Activated T-helper 1 cell treated with anti-CD3 and anti-CD28 coated beads, Interleukin-2, amount 50 U/mL, for 16 hours (primary cell): ENCODE measurements at places on chromosomes 7 and 10.

GRCh38 chr10:100507357-100507732 is 12.3 kb downstream of the SEC31B start:
- no peak for DNase-seq

GRCh38 chr7:93773446-93773845 is 117.1 kb downstream of the TFPI2 start:
- DNase-seq: no peak

DNA sequence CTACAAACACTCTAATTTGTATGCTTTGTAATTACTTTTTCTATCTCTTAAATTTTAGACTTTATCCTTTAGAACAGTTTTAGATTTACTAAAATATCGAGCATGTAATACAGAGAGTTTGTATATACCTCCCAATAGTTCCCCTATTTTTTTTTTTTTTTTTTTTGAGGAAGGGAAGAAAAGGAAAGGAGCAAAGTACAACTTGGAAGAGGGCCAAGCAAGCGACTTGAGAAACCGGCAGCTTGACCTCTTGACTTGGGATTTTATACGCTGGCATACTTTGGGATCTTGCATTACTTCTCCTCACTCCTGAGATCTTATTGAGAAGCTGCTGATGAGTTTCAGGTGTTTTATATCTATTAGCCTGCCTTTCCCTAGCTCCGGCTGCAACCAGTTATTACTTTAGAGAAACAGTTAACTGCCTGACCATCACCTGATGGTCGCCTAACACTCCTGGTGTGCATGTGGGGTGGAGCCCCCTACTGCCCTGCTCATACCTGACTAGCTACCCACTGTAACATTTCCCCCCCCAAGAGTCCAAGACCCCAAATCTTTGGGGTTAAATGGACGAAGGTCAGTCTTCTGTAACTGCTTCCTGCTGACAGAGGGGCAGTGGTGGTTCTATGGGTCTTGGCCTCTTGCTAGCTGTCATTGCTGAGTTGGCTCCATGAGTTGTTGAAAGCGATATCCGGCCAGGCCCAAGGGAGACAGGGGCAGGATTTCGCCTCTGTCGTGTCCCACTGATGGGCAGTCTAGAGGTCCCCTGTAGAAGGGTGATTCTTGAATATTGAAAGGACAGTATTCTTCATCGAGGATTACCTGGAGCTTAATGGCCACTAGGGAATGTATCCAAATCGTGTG is 28.5 kb downstream of the MKLN1 start:
- no peak for DNase-seq

DNA sequence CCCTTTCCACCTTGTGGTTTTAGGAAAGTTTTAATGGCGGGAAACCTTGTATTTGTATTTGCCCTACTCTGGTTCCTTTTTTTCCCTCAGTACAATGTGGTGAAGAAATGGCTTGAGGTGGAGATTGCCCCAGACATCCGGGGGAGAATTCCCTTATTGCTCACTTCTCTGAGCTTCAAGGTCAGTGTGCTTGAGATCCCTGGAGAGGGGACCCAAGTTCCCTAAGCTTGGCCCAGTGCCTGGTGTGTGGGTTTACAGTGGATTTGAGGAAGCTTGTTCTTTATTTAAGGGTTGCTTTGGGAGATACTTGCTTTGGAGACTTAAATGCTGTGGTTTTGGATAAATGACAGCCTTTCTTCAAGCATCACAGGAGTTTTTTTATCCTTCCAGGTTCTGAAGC is 18.3 kb downstream of the CALHM2 start:
- DNase-seq: no peak

DNA sequence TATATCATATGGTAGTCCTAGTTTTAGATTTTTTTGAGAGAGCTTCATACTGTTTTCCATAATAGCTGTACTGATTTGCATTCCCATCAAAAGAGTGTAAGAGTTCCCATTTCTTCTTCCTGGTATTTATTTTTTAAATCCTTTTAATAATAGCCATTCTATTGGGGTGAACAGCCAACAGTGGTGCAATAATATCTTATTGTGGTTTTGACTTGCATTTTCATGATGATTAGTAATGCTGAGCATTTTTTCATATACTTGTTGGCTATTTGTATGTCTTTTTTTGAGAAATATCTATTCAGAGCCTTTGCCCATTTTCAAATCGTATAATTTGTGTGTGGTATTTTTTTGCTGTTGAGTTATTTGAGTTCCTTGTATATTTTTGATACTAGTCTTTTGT is 167.4 kb downstream of the FZD1 start:
- DNase-seq: no peak

GRCh38 chr7:43232366-43232765 is 119.9 kb downstream of the HECW1 start:
- no peak for DNase-seq

DNA sequence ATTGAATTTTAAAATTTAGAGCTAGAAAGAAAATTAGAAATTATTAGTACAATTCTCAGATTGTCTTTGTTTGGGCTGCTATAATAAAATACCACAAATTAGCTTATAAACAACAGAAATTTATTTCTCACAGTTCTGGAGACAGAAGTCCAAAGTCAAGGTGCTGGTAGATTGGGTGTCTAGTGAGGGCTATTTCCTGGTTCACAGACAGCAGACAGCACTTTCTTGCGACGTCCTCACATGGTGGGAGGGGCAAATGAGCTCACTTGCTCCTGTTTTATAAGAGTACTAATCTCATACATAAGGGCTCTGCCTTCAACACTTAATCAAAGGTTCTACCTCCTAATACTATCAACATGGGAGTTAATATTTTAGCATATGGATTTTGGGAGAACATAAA is 134.1 kb downstream of the MDFIC start:
- DNase-seq: no peak

DNA sequence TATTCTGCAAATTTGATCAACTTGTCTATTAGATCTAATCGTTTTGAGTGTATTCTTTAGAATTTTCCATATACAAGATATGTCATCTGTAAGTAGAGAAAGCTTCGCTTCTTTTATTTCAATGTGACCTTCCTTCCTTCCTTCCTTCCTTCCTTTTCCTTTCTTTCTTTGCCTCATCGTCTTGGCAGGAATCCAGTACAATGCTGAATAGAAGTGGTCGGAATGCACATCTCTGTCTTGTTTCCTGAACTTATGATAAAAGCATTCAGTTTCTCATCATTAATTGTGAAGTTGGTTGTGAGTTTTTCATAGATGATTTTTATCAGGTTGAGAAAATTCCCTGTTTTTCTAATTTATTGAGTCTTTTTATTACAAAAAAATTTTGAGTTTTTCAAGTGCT is 300.7 kb upstream of the ZNF32 start:
- no peak for DNase-seq

DNA sequence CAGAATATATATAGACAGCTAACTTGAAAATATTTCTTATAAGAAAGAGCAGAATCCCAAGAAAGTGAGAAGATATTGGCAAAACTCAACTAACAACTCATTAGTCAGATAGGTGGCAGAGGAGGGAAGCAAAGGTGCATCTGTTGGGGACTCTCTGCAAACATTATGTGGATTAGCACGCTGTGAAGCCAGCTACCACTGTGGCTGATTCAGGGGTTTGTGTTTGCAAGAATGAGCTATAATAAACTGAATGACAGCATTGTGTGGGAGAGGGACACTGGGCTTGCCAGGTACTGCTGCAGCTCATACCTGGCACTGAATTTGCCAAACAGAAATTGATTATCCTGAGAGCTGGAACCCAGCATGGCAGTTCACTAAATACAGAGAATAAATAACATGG is 170.3 kb upstream of the MINDY3 start:
- DNase-seq: no peak

GRCh38 chr7:75905785-75906604 is 9.0 kb upstream of the POR start:
- DNase-seq: no peak

DNA sequence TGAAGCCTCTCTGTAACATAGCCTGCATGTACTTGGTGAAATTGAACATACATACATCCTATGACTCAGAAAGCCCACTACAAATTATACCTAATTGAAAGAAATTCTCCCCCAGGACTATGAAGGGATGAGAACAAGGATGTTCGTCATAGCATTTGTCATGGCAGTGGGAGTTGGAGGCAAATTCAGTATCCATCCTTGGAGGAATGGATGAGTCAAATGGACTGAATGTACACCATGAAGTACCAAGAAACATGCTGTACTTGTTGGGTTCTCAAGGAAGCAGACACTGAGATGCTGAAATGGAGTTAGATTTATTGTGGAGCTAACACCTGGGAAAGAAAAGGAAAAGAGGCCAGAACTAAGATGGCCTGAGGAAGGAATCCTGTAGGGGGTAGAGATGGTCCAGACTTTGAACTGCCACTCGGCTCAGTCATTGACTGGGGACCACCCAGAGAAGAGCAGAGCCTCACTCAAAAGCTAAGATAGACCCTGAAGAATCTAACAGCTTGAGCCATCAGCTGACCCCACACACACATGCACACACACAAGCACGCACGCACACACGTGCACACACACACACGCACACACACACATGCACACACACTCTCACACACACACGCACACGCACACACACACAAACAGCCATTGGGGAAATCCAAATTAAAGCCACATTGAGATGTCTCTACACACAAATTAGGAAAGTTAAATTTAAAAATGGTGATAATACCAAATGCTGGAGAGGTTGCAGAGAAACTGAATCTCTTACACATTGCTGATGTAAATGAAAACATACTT is 22.3 kb downstream of the AOC1 start:
- DNase-seq: no peak

GRCh38 chr7:24922099-24922773 is 57.7 kb downstream of the OSBPL3 start:
- DNase-seq: no peak

DNA sequence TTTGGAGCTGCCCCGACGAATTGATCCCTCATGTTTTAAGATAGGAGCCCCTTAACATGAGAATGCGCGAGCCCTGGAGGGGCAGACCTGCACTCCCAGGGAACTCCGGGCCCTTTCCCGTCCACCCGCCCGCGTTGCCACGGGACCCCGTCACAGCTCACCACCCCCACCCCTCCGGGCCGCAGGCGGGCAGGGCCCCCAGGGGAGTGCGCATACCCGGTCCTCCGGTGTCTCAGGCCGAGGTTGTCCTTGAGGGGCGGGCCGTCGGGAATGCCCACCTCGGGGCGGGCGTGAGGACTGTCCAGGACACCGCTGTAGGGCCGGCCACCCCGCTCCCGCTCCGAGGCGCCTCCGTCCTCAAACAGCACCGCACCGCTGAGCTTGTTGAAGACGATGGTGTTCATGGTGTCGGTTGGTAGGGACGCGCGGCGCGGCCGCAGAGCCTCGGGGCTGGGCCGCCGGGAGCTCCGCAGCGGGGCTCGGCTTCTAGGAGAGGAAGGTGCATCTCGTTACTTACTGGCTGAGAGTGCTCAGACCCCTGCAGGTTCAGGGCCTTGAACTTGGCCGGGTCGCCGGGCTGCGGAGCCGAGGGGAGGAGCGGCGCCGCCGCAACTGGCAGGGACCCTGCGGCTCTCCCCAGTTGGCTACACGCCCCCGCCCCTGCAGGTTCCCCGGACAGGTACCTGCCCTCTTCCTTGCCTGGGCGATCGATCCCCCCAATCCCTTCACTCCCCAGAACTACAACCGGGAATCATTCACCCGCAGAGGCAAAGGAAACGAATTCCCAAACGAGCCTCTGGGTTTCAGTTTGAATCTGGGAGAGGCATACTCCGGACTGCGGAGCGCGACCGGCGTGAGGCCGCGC is 2.4 kb downstream of the MKX start:
- DNase-seq: no peak

GRCh38 chr7:74307738-74308505 is 18.7 kb downstream of the CLIP2 start:
- DNase-seq: no peak

DNA sequence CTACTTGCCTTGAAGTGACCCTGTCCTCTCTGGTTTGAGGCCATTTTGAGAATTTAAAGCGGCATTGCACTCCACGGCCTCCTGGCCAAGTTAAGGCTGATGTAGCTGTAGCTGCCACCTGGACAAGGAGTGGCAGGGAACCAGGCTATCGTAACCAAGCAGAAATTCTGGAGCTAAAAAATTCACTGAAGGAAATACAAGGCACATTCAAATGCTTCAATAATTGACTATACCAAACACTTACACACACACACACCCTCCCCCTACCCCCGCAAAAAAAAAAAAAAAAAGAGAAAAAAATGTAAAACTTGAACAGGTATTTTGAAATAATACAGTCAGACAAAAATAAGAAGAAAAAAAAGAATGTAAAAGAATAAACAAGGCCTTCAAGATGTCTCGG is 409.0 kb upstream of the SEMA3A start:
- no peak for DNase-seq

- no peak for DNase-seq
These were observed 20.8 kb upstream of the ALOX5 start for GRCh38 chr10:45353186-45353585.

GRCh38 chr7:143287339-143287934 is 714 bp upstream of the CASP2 start:
- no peak for DNase-seq

DNA sequence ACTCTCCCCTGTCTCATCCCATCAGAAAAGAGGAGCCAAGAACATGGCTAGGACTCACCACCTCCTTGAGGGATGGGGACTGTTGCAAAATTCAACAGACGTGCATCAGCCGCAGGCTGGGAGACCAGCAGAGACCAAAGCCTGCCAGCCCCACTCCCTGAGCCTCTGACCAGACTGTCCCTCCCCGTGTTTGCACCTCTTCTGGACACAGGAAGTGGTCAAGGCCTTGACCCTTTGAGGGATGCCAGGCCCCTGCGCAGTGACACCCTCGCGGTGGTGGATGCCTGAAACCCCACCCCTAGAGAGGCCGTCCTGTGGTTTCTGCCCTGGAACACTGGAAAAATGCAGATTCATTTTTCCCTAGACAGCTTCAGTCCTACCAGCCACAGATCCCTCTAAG is 128.4 kb upstream of the TCF7L2 start:
- DNase-seq: no peak
